Bronchial smooth muscle cell (primary cell): ENCODE measurements at places on chromosomes 3 and 15. TPM values are rescaled to one million over a fixed set of nuclear protein-coding genes. Genes with fewer than 3 reads are reported as not detected.

VEPH1 gene
- 24.0 and 30.5 TPM in 2 replicates for total RNA-seq

THPO gene
- 0.16 and 0.52 TPM in 2 replicates for total RNA-seq

GOLGA8T gene
- total RNA-seq: under 0.01 and 0.17 TPM in 2 replicates

SNTN gene
- total RNA-seq: not detected in 2 replicates

TEX55 gene
- total RNA-seq: not detected in 2 replicates

TMEM202 gene
- total RNA-seq: not detected in 2 replicates

GOLGA6A gene
- total RNA-seq: under 0.01 TPM in 2 replicates

BFSP2 gene
- total RNA-seq: not detected in 2 replicates

KCNAB1 gene
- under 0.01 TPM in 1 of 2 replicates, not detected in the other for total RNA-seq

TRH gene
- not detected in 2 replicates for total RNA-seq

KLF15 gene
- 0.47 and 0.69 TPM in 2 replicates for total RNA-seq

IL17RD gene
- total RNA-seq: 4.7 and 5.2 TPM in 2 replicates

FSD2 gene
- not detected in 2 replicates for total RNA-seq

GABRG3 gene
- total RNA-seq: not detected in 2 replicates

PRR20G gene
- not detected in 2 replicates for total RNA-seq

CHRM5 gene
- under 0.01 TPM in 1 of 2 replicates, not detected in the other for total RNA-seq

MAGEF1 gene
- total RNA-seq: 12.2 and 18.9 TPM in 2 replicates
